CD4-positive, alpha-beta T cell treated with Interleukin-17A for 1 hour (primary cell): ENCODE measurements at places on chromosomes 13 and 19.

- peak; percentile 41 for DNase-seq
These were observed 40.7 kb upstream of the MEDAG start for GRCh38 chr13:30865123-30866049.

DNA sequence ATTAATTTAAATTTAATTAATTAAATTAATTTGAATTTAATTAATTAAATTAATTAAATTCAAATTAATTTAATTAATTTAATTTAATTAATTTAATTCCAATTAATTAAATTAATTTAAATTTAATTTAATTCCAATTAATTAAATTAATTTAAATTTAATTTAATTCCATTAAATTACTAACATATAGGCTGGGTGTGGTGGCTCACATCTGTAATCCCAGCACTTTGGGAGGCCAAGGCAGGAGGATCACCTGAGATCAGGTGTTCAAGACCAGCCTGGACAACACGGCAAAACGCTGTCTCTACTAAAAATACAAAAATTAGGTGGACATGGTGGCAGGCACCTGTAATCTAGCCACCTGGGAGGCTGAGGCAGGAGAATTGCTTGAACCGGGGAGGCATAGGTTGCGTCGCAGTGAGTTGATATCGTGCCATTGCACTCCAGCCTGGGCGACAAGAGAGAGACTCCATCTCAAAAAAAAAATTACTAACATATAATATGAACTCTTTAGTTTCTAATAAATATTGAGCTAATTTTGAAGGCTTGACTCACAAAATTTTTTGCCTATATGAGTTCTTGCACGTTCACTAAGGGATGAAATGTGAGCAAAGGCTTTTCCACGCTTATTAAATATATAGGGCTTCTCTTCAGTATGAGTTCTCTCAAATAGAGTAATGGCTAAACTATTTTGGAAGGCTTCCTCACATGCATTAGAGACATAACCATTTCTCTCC lies 9.0 kb upstream of the USP29 start:
- no peak for DNase-seq

GRCh38 chr13:26984337-26984736 lies 187.3 kb downstream of the USP12 start:
- DNase-seq = no peak

DNA sequence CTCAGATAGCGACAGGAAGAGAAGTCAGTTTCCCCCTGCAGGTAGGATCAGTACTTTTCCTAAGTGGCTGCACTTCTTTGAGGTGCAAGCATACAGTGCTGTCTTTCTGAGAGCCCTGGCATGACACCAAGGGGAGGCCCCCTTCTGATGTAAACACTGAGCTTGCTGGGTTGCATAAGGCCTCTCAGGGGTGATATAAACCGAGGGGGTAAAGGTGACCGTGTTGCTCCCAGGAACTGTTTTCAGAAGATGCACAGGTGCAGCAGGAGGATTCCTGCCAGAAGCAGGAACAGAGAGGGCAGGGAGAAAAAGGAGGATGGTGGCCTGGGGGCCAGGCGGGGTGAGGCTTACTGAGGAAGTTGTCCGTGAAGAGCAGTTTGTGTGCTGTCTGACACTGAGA lies 74.0 kb upstream of the ZNF30 start:
- no peak for DNase-seq

- no peak for DNase-seq
These were observed 50.5 kb downstream of the KATNAL1 start for GRCh38 chr13:30256713-30257467.

GRCh38 chr19:4539693-4540581 lies at the start of gene LRG1:
Gene LRG1 (minus strand): TSS chr19:4540036. CDS start chr19:4540013, 23 bp downstream.
- DNase-seq = peak; percentile 9

GRCh38 chr19:38185562-38185961 lies 38.5 kb downstream of the DPF1 start:
- DNase-seq = no peak

DNA sequence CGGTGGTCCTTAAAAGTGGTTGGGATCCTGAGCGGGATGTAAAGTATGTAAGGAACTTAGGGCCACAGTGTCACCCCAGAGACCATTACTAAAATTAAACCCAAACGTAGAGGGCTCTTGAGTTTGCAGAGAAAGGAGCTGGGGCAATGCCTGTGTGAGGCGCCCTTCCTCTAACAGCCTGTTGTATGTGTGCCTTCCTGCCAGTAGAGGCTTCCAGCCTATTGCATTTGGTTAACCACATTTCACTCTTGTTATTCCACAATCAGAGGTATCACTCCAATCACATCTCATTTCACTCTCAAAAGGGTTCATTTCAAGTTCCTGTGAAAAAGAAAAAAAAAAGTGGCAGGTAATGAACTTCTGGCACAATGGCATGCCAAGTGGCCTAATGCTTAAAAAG lies 29.4 kb downstream of the DIAPH3 start:
- no peak for DNase-seq

- no peak for DNase-seq
These were observed 16.1 kb downstream of the VWA8 start for GRCh38 chr13:41944635-41945397.

DNA sequence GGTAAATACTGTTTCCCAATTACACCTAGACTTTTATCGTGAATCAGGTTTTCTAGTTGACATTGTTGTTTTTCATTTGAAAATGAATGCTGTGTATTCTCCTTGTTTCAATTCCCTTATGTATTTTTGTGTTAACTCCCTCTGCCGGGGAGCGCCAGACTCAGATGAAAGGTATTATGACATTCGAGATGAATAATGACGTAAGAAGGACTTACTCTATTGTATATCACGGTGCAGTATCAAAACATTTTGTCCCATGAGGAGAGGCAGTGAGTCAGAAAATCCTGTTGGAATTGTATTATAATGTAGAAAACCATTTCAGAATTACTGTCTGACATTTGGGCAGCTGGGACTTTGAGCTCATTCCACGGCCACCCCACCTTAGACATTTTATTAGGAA lies 61.6 kb downstream of the LRCH1 start:
- DNase-seq = no peak

- no peak for DNase-seq
These were observed 304.4 kb downstream of the DCLK1 start for GRCh38 chr13:35826626-35827254.

DNA sequence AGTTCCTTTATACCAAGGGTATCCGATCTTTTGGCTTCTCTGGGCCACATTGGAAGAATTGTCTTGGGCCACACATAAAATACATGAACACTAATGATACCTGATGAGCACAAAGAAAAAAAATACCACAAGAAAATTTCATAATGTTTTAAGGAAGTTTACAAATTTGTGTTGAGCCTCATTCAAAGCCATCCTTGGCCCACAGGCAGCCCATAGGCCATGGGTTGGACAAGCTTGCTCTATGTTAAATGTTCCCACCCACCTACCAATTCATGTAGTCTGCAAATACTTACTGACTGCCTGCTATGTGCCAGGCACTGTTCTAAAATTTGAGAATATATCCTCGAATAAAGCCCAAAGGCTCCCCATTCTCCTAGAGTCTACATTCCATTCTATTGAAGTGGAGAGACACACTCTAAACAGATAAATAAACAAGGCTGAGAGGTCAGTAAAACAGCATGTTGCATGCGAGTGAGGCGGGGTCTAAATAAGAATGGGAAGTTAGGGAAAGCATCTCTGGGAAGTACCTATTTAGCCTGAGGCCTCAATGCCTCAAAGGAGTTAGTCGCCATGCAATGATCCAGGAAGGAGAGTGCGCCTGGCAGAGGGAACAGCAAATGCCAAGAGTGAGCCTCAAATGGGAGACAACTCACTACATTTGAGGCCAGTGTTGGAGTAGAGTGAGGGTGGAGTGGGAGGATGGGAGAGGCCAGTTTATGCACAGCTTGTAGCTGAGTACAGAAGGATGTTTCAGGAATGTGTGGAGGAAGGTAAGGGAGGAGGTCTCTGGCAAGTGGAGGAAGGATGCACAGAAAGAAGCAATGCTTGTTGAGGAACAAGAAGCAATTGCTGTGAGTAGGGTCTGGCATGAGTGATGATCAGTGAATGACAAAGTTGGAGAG lies 52.5 kb upstream of the CLDN10 start:
- no peak for DNase-seq

DNA sequence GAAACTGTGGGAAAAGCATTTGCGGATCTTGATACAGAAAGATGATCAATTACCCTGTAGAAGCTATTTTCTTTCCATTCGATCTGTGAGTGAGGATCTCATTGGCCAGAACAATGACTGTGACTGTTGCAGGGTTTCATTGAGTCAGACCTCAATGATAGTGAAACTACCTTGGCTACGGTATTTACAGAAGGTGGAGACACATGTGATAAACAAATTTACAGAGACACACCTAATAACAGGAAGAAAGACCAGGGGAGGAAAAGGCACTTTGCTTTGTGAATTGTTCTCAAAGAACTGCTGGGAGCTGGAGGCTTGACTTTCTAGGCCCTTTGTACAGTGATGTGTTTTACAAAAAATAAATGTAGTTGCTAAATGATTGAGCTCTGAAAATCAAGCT lies 19.9 kb upstream of the ARGLU1 start:
- DNase-seq = no peak

DNA sequence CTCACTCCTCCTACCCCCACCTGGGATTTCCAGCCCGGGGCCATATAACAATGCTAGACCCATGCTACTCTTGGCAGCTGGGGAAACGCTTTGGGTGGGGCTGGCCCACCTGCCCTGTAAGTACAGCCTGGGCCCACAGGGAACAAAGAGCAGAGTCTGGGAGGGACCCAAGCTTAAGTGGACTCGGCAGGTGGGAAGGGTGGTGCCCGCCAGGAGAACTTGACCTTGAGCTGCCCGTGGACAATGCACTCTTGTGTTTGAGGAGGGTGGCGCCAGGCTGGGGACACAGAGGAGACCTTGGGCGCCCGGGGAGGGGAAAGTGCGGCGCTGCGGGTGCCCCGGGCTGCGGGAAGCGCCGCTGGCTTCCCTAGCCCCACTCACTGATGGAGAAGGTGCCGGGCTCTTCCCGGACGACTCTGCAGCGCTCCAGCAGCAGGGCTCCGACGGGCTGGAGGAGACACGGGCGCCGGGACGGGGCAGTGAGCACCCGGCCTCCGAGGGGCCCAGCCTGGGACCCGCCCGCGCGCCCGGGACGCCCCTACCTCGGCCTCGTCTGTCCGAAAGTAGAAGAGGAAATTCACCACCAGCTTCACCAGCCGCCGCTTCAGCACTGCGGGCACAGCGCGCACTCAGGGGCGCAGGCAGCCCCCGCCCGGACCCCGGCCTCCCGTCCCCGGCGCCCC lies 607 bp downstream of the PLEKHJ1 start:
- no peak for DNase-seq

GRCh38 chr13:72696579-72696978 lies 30.9 kb downstream of the MZT1 start:
- DNase-seq = no peak

GRCh38 chr19:5666921-5667610 lies 13.2 kb downstream of the MICOS13 start:
- no peak for DNase-seq

DNA sequence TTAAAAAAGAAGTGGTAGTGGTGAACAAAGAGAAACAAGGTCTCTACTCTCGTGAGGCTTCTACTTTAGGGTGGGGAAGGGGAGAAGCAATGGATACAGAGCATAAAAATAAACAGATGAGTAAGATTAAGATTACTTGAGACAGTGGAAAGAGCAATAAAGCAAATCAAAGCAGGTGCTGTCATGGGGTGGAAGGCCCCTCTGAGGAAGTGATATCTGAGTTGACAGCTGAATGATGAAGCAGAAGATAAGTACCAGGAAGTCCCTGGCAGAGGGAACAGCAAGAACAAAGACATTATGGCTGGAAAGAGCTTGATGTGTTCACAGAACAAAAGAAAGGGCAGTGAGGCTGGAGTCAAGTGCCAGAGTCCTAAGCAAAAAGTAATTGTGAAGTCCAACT lies 221.8 kb downstream of the ENOX1 start:
- no peak for DNase-seq

GRCh38 chr13:96377835-96378234 lies 287.9 kb downstream of the HS6ST3 start:
- DNase-seq = no peak

GRCh38 chr13:113647351-113648215 lies 10.4 kb downstream of the ATP4B start:
- DNase-seq = no peak

- peak; percentile 23 for DNase-seq
These were observed 4.4 kb upstream of the ATP1A3 start for GRCh38 chr19:41998246-41999020.

DNA sequence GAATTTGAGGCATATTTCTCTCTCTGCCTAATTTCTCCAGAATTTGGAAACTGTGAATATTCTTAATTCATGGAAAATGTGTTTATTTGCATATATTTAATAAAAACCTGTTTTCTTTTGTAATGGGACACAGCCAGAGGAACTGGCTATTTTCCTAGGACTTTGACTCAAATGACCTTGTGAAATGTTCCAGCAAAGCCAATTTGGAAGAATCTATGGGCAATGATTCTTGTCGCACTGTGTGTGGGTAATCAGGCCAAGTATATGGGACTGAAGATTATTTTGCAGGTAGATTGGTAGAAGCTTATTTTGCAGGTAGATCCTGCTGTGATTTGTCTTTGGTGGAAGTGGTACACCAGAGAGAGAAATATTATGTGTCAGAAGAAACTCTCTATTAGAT lies 38.8 kb downstream of the SUCLA2 start:
- no peak for DNase-seq

GRCh38 chr13:76461999-76462398 lies 424.2 kb downstream of the KCTD12 start:
- DNase-seq = no peak

DNA sequence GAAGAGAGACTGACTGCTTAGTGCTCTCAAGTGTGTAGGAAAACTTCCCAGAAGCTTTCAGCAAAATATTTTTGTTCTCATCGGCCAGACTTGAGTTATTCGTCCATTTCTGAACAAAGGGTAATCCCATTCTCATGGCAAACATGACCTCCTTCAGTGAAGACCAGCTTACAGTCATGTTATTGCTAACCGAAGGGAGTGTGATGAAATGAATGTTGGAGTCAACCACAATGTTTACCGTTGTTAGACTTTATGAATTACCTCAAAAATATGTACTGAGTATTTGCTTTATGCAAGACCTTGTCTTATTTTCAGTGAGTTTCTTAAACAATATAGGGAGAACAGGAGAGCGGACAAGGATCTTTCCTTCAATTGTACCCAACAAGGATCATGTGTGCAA lies 228.6 kb downstream of the LMO7 start:
- no peak for DNase-seq

- DNase-seq = no peak
These were observed 47.5 kb downstream of the ATP11A start for GRCh38 chr13:112737294-112737693.

GRCh38 chr19:36209372-36209771 lies 5.1 kb downstream of the ZNF565 start:
- DNase-seq = no peak

GRCh38 chr19:55305983-55306562 lies 19.1 kb downstream of the TMEM150B start:
- no peak for DNase-seq

GRCh38 chr19:17255150-17255621 lies 9.4 kb downstream of the USHBP1 start:
- no peak for DNase-seq

DNA sequence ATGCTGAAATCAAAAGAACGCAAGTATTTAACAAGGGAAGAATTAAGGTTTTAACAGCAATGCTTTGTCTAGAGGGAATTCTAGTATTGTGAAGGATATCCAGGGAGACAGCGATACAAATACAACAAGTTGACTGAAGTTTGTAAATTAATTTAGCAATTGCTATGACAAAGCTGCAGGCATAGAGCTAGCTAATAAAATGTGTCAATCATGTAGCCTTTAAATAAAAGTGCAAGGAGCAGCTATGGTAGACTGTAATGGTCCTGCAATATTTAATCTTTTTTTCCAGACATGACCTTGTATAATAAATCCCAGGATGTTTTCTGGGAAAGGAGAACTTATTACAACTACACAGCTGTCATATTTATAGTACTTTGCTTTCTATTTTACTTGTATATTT lies 779.3 kb downstream of the SLITRK5 start:
- no peak for DNase-seq
